ENCODE measurements at places on chromosomes 7 and 10.

DNA sequence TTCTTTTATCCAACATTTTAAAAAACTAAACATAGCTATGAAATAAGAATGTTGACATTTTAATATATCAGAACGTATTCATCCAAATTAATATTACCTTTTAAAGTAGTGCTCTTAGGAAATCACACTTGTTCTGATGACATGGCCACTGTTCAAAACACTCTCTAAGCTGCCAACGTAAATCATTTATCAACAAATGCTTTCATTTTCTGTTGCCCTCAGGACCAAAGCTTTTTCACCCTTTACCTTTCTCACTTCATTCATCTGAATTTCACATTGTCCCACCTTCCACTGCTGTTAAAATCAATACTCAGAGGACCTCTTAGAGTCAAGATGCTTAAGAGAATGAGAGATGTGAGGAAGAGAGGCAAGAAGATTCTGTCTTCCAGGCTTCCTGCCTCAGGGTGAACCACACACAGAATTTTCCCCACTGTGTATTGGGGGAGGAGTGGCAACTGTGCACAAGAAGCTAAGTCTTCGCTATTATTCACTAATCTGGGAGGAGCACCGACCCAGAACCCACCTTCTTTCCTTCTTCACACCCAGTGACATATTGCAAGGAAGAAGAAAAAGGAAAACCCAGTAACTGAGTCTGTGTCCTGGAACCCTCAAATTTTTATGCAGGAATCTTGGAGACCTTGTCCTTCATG, 21.0 kb downstream of the HIBADH start:
- no peak for DNase-seq

- no peak for DNase-seq
Measured at GRCh38 chr7:119931230-119931824, 341.6 kb upstream of the KCND2 start.

DNA sequence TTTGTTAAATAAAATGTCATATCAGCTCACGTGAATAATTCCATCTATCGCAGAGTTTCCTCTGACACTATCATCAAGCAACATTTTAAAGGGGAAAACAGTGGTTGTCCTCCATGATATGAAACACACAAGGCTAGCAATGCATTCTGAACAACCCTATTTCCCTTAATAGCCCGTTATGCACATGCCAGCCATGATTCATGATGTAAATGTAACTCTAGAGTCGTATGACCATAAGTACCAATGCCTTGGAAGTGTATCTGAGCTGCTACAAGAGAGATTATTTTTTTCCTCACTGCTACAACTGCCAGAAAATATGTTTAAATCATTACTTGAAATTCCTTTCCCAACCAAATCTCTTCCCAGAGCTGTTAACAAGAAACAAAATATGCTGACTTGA, 159.4 kb downstream of the GRM8 start:
- no peak for DNase-seq

DNA sequence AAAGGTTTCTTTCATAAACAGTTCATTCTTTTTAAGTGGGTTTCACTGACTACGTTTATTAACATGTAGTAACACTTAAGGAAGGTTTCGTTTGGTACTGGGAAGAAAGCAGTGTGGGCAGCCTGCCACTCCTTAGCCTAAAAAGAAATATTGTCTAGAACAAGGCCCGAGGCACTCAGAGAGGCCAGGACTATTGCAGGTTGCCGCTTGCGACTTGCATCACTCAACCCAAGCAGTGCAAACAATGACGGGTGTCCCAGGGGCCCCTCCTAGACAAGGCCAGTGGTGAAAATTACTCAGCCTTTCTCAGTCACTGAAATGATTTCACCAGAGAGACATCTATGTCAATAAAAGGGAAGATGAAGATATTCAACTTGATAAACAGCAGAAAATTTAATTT, 243.9 kb downstream of the SNX13 start:
- DNase-seq, result no peak

DNA sequence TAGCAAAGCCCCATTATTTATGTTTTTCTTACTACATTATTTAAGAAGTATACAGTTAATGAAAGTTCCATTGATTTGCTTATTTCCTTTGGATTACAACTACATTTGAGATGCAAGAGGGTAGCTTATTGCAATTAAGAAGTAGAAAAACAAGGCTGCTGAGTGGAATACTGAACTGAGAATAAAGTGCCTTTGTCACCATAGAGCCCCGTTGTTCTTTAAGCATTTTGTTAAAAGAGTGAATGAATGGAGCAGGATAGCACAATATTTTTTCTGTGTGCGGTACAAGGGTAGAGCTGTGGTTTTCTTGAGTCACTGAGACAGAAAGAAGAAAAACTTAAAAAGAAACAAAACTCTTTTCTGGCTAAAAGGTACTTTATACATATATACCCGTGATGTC, 45.6 kb downstream of the ZNF277 start:
- no peak for DNase-seq

GRCh38 chr10:31751051-31751737, 177.4 kb downstream of the ARHGAP12 start:
- DNase-seq, result no peak

DNA sequence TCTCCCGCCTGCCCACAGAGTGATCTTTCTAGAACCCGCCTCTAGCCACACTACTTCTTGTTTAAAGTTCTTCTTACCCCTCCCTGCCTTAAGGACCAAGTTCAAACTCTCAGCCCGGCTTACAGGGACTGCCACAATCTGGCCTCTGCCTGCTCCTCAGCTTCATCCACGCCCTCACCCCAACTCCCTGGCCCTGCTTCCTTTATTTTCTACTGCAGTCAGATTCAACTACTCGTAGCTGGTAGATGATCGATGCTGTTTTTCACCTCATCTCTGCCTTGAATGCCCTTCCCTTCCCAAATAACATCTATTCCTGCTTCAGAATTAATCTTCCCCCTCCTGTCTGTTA, 508.5 kb downstream of the RPS24 start:
- no peak for DNase-seq

DNA sequence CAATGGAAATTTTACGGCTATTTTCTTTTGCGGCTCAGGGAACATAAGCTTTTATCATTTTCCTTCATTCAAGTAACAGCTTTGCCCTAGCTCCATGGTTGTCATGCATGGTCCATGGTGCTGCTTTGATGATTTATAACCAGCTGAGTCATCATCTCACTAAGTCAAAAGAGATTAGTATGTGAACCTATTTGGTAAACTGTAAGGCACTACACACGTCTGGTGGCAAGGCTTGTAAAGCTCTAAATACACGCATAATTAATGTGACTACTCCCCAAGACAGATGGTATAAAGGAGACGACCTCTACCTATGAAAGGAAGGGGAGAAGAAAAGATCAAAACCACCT, 340.2 kb downstream of the KCNMA1 start:
- DNase-seq, result no peak

GRCh38 chr10:34374356-34375045, 440.6 kb downstream of the PARD3 start:
- DNase-seq, result no peak

- no peak for DNase-seq
Measured at GRCh38 chr10:33027088-33027487, 69.1 kb upstream of the ITGB1 start.

Data from stimulated activated CD8-positive, alpha-beta memory T cell treated with anti-CD3 and anti-CD28 coated beads, Interleukin-2, amount 100 ng/mL, for 48 hours (primary cell).